ENCODE measurements at places on chromosomes 3 and 15.

DNA sequence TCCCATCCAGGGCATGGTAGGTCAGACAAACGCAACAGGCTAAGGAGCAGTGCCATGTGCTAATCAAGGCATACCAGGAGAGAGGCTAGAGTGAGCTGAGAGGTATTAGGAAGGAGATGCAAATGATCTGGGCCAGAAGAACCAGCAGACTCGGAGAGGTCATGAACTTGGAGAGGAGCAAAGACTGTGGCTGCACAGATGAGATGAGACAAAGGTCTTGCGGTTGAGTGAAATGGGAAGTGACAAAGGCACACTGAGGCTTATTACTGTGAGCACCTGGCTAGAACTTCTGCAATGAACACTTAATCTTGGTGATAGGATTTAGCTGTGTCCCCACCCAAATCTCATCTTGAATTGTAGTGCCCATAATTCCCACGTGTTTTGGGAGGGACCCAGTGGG lies 380.2 kb downstream of the ULK4 start:
- DNase-seq: no peak

DNA sequence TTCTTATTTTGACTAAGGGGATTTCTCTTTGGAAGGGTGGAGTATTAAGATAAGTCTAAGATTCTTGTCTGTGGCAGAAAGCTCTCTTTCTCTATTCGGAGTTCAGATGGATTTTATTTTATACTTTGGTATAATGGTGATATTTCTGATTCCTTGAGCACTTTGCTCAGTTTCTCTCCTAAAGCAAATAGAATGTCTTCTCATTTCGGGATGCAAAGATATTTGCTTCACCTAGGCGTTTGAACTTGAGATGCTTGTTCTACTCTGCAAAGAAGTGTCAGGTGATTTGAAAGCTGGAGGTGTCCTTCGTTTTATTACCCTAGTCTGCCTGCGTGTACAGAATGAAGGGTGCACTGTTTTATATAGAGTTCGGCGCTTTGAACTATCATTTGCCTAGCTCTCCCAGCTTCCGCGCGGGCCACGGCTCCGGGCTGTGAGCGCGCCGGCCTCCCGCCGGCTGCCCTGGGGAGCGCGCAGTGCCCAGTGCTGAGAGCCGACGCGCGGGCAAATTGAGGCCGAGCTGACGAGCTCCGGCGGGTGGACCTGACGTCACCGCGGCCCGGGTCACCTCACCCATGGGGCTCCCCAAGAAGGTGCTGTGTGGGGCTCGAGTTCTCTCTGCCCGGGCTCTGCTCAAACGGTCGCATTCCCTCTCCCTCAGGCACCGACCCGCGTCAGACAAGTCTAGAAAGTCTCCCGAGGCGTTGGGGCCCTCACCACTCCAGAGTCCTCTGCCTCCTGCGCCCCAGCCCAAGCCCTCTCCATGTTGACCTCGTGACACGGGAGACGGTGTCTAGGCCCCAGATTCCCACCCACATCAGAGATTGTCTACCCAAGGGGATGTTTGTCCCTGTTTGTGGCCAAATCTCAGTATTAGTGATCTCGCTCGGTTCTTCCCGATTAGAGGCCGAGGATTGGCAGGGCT lies 7.5 kb downstream of the SOX2 start:
- no peak for DNase-seq

- no peak for DNase-seq
Observed at GRCh38 chr3:188788621-188789081, 383.1 kb upstream of the TPRG1 start.

- no peak for DNase-seq
Observed at GRCh38 chr3:54814224-54814623, 113.6 kb downstream of the LRTM1 start.

All from NCI-H2171 (cell line).